Uterus (tissue), 4 donors: ENCODE measurements at places on chromosomes 7 and 10.

- no peak for DNase-seq
Observed at GRCh38 chr10:35927990-35928488, 285.9 kb upstream of the FZD8 start.

- DNase-seq, result no peak
Observed at GRCh38 chr10:4533621-4534020, 292.4 kb upstream of the AKR1E2 start.

DNA sequence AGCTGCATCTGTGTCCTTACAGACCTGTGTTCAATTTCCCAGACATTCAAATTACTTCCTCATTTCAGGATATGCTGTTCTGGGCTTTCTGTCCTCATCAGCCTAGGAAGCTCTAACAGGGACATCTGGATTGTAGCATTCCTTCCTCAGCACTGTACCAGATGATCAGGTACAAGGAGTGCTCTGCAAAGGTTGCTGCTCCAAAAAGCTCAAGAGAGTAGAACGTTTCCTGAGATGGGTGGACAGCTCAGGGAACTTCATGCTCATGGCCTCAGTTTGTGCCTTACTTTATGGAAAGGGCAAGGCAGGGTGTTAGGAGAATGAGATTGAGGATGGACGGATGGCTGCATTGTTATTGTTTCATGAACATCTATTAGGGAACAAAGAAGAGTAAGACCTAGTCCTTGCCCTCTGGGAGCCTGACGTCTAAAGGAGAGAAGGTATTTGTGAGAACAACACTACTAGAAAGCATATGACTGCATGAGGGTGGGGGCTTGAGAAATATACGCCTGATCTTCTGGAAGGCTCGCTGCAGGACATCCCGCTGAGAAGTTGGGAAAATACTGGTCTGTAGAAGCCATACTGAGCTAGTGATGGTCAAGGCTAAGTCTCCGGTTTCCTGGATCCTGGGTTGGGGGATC lies 10.5 kb upstream of the ZNF212 start:
- no peak for DNase-seq

DNA sequence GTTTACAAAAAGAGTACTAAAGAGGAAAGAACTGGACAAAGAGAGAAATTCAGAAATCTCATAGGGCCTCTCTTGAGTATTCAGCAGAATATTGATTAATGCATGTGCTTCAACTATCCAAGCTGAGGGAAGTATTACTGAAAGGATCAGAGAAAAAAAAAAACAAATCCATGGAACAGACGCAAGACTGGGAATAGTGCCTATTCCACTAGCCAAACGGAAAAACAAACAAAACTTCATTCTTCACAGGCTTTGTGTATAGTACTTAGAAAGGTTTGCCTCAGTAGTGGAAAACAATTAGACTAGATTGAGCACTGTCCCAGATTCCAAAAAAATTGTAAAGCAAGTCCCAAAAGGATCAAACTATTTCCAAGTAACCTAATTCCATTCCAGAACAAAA lies 106.2 kb downstream of the TFEC start:
- no peak for DNase-seq

GRCh38 chr7:121395494-121395960 lies 581 bp downstream of the FAM3C start:
- no peak for DNase-seq

DNA sequence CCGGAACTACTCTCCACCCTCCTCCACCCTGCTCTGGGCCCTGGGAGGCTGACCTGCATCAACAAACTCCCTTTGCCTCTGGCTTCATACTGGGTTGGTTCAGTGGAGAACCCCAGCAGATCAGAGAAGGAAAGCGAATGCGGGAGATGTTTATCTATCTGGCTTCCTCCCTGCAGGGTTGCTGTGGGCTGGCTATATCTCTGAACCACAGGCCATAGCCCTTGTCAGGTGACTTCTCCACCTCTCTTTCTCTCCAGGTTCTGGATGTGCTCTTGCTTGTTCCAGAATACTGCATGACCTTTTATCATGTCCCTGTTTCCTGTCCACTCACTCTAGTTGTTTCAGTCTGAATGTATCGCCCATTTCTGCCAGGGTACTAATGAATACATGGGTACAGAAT lies 51.7 kb upstream of the IFRD1 start:
- DNase-seq, result no peak

DNA sequence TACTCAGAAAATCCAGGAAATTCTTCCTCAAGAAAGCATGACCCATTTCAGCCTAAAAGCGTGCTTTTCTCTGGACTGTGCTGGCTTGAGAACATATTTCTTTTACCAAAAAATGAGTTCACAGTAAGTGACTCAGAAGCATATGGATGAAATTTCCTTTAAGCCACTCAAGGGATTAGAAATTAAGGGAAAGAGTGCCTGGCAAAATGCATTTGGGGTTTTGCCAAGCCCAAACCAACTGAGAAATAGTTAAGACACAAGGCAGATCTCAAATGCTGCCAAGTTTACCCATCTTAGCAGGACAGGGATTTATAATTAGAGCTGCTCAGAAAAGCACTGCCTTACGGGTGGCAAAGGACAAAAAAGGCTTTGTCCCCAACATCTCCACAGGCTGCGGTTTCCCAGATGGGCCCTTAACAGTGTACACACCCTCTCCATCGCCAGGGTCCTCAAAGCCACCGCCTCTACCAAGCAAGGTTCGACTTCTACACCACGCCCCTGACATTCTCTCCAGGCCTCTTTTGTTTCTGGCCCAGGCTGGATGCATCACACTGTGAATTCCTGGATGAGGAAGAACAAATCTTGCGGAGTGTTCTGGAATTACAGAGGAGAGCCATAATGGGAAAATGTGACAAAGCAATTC lies 30.1 kb upstream of the CDHR3 start:
- no peak for DNase-seq

DNA sequence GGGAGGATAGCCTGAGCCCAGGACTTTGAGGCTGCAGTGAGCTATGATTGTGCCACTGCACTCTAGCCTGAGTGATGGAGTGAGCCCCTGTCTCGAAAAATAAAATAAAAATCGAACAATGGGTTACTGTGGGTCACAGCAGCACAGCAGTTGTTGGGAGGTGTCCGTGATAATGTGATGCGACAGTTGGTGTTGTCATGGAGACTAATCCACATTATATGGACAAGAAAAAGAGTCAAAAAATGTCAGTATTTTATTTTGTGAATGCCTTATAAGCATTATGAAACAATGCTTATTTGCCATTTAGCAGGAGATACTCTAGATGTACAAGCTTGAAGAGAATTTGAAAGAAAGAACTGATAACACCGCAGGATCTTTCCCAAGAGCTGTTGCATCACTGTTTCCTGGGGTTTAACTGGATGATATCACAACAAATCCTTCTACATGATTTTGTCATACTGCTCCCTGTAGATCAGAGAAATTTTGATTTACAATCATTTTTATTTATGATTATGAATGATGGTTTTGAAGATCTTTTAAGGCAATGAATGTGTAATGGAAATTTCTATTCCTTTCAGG lies 195.4 kb downstream of the BAMBI start:
- no peak for DNase-seq

- DNase-seq, result no peak
Observed at GRCh38 chr7:3200504-3200903, 100.5 kb upstream of the SDK1 start.

- no peak for DNase-seq
Observed at GRCh38 chr10:98331885-98332284, 63.9 kb upstream of the LOXL4 start.

- no peak for DNase-seq
Observed at GRCh38 chr10:71486484-71487114, 89.9 kb downstream of the CDH23 start.

DNA sequence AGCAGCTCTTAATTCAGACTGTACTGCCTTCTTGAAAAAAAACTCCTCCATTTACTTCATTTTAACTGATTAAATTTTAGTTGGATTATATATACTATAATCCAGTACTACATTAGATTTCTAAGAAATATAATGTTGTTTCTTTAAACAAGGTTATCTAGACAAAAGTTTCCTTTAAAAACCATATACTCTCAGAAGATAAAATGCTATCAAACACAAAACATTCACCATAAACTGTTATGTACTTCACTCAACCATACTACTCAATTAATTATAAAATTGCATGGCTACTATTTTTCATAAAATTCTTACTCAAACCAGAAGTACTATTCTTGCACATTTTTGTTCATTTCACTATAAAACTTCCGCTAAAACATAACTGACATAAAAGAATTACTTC lies 12.7 kb downstream of the GPR22 start:
- DNase-seq, result no peak

GRCh38 chr7:38934051-38934450 lies 25.1 kb upstream of the VPS41 start:
- DNase-seq, result no peak

- no peak for DNase-seq
Observed at GRCh38 chr7:101804088-101804963, 13.1 kb upstream of the CUX1 start.

DNA sequence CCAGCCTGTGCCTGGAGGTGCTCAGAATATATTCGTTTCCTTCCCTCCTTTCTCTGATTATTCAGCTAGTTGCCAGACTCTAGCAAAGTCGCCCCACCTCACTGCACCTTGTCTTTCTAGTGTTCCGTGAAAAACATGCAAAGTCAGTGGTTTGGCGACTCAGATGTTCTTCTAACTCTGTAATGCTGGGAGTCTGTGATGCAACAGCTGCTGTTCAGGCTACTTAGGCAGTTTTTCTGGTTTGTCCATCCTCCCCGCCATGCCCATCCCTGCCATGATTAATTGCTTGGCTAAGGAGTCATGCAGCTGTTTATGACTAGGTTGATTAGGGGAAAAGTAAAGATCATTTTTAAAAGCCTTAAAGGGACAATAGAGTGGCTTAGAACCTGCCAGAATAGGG lies 99.4 kb downstream of the MTPN start:
- DNase-seq, result no peak

GRCh38 chr10:70914316-70914864 lies 26.0 kb upstream of the PCBD1 start:
- no peak for DNase-seq

- no peak for DNase-seq
Observed at GRCh38 chr7:96695581-96695980, 14.1 kb downstream of the SEM1 start.

GRCh38 chr7:100163006-100163531 lies 4.5 kb upstream of the TRAPPC14 start:
- DNase-seq, result no peak

- no peak for DNase-seq
Observed at GRCh38 chr10:58266003-58266825, 1.5 kb downstream of the IPMK start.

DNA sequence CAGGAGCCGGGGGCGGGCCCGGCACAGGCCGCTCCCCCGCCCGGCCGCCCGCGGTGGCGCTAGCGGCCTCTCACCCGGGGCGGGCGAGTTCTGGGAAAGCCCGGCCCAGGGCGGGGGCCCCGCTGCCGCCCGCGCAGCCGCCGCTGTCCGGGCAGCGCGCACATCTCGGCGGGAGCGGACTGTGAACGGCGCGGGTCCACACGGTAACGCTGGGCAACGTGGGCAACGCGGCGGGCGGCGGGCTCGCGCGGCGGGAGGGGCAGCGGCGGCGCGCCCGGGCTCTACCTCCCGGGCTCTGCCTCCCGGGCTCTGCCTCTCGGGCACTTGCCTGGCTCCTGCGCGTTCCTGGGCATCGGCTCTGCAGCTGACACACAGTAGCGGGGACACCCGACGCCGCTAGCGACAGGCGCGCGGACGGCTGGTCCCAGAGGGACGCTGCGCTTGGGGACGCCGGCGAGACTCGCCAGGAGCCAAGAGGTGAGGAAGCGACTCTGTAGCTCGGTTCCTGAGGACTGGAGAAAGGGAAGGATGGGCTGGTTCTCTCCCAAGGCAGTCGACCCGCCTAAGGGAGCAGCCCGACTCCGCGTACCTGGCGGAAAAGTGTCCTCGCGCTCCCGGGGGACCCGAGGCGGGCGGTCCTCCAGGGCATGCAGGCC lies at the start of gene PLCE1:
TSS of gene PLCE1 (plus strand) at position 150 of the 656 bp plus-strand sequence. CDS start 37,116 bp downstream, outside the sequence.
- DNase-seq, result peak; percentile 24

GRCh38 chr10:62636825-62637248 lies 167.7 kb upstream of the ADO start:
- no peak for DNase-seq

GRCh38 chr7:47128700-47129099 lies 453.2 kb downstream of the TNS3 start:
- DNase-seq, result no peak
